Left hindlimb (tissue), 1 donor: ENCODE measurements at places on chromosomes 3 and 15.

GRCh38 chr3:194348354-194348753, 2.8 kb downstream of the CPN2 start:
- no peak for DNase-seq

GRCh38 chr3:29515451-29515850, 234.6 kb downstream of the RBMS3 start:
- no peak for DNase-seq

GRCh38 chr3:24508423-24508839, 13.8 kb upstream of the THRB start:
- no peak for DNase-seq

- DNase-seq = no peak
These were observed 15.6 kb downstream of the HERC1 start for GRCh38 chr15:63818191-63818590.

DNA sequence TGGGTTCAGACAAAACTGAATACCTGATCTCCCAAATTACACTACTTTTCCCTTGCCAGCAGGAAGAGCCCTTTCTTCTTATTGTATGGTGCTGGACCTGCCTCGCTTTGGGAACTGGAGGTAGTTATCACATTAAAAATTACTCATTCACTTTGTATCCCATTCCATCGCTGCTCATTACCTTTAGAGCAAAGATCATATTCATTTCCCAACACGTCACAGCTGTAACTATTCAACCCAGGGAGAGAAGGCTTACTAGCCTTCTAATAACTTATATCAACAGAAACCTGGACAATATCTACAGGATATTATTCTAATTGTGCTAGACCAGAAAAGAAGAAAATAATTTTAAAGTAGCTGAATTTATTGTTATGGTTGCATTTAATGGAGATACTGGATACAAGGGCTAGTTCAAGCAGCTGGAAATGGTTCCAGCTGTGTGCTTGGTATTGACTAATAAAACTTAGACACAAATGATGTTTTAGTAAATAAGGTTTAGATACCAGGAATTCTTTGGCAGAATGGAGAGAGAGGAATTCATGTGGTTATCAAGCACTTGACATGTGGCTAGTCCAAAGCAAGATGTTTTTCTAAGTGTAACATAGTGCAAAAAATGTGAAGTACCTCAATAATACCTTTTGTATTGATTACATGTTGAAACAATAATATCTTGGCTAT, 656.3 kb downstream of the ROBO1 start:
- no peak for DNase-seq

DNA sequence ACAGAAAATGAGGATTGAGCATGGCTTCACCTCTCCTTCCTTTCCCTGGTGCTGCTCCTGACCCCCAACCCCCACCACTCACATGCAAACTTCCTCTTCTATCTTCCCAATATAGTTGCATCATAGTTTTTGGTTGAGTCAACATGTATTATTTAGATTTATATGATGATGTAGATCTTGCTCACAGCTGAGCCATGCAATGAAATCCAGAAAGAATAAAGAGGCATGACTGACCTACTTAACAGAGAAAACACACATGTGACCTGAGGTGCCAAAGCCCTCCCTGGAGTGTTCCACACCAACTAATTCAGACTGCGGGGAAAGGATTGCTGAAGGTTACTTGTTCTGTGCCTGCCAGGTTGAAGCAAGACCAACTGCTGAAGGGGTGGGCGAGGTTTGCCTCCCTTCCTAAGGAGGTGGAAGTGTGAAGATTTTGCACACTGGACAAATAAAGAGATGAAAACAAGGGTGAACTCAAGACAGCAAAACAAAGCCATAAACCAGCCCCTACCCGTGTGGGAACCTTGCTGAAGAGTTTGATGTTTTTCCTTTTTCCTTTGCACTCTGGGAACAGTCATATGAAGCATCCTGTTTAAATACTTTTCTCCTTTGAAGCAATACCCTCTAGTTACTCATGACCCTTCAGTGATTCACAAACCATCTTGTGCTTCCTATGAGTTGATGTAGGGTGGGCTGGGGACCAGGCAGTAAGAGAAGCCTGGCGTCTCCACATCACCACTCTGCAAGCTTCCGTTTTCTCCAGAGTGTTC, 155.2 kb upstream of the UBE2E1 start:
- no peak for DNase-seq

- DNase-seq = no peak
These were observed 151.0 kb downstream of the OXSM start for GRCh38 chr3:25940935-25941334.

GRCh38 chr3:87006844-87007439, 16.0 kb upstream of the VGLL3 start:
- DNase-seq = no peak

- DNase-seq = no peak
These were observed 57.3 kb upstream of the PLSCR4 start for GRCh38 chr3:146308222-146308621.

GRCh38 chr15:43383070-43383469, 12.2 kb downstream of the TUBGCP4 start:
- no peak for DNase-seq

DNA sequence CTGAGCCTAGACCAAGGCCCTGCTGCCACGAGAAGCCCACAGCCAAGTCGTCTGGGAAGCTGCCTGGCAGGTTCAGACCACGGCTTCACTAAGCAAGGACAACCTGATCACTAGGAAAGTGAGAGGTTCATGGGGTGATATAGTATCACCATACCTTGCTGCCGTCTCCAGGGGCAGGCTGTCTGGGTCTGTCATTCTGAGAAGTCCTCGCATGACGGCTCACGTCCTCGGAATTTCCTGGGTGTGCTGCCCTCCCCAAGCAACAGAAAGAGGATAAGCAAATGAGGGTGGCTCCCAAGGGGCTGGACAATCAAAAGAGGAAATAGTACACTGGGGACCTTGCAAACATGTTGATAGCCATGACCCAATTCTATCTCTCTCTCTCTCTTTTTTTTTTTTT, 207.4 kb upstream of the IGF1R start:
- DNase-seq = no peak

DNA sequence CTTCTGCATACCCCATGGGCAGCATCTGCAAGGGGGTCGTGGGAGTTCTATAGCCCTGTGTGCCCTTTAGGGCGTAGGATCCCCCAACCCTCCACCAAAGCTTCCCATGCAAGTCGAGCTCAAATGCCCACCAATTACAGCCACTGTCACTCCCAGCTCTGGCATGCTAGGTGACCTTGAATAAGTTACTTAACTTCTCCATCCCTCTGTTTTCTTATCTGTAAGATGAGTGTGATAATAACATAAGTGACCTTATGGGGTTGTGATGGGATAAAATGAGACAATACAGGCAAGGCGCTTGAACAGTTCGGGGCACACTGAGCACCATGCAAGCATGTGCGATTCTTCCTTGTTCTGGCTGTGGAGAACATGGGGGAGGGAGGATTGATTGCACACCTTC, 74.8 kb upstream of the POMGNT2 start:
- no peak for DNase-seq

- no peak for DNase-seq
These were observed 69.0 kb downstream of the TIGIT start for GRCh38 chr3:114362815-114363214.

DNA sequence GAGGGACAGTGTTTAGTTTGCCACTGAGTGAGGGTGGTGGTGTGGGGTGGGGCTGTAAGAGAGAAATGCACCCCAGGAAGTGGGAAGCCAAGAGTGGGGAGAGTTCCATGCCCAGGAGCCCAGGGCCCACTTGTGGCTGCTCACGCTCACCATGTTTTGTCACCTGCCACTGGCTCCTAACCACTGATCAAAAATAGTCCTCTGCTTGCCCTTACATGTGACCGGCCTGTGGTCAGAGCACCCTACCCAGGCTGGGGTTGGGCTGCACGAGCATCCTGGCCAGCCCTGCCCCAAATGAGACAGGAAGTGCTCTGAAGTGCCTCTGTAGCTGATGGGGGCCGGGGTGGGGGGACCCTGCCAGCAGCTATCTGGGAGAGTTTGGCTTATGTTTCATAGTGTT, 216.3 kb downstream of the RPLP1 start:
- no peak for DNase-seq

- no peak for DNase-seq
These were observed 25.8 kb upstream of the RSL24D1 start for GRCh38 chr15:55222588-55222987.

GRCh38 chr15:96339619-96340347, 9.3 kb downstream of the NR2F2 start:
- DNase-seq = no peak

- no peak for DNase-seq
These were observed 56.1 kb upstream of the CMSS1 start for GRCh38 chr3:99761415-99762165.

DNA sequence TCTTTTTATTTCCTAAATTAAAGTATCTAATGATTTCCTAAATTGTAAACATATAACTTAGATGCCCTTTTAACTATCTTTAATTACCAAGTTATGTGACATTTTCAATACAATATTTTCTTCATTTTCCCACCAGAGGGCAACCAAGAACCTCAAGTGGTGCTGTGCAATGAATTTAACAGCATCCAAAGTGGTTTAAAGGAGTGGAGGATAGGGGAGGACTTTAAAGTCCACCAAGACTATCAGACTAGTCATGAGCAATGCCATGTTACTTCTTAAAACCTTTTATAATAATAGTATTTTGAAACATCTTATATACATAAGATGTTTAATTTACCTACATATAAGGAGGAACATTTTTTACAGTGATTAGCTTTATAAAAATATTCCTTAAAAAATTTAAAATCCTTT, 74.4 kb downstream of the DLG1 start:
- no peak for DNase-seq

- no peak for DNase-seq
These were observed 57.3 kb upstream of the SNTN start for GRCh38 chr3:63595221-63595620.

GRCh38 chr3:134437211-134437752, 48.5 kb downstream of the ANAPC13 start:
- no peak for DNase-seq

- no peak for DNase-seq
These were observed 154.2 kb downstream of the MECOM start for GRCh38 chr3:169509359-169509758.

GRCh38 chr3:39849992-39850715, 40.7 kb downstream of the MYRIP start:
- DNase-seq = no peak

GRCh38 chr15:74838137-74838516, 4.8 kb downstream of the ULK3 start:
- DNase-seq = no peak

GRCh38 chr3:191244242-191244867, 45.3 kb downstream of the OSTN start:
- no peak for DNase-seq

- no peak for DNase-seq
These were observed 321.1 kb downstream of the ZIC1 start for GRCh38 chr3:147730284-147730683.

DNA sequence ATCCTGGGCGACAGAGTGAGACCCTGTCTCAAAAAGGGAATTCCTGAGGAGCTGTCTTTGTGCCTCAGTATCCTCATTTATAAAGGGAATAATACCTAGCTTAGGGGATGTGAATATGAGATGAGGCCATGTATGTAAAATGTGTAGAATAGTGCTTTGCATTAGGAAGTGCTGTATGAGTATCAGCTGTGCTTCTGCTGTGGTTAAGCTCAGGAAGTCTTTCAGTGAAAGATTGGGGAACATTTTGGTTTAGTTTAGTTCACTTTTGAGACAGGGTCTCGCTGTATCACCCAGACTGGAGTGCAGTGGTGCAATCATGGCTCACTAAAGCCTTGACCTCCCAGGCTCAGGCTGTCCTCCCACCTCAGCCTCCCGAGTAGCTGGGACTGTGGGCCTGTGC, 10.6 kb downstream of the THUMPD3 start:
- DNase-seq = no peak

DNA sequence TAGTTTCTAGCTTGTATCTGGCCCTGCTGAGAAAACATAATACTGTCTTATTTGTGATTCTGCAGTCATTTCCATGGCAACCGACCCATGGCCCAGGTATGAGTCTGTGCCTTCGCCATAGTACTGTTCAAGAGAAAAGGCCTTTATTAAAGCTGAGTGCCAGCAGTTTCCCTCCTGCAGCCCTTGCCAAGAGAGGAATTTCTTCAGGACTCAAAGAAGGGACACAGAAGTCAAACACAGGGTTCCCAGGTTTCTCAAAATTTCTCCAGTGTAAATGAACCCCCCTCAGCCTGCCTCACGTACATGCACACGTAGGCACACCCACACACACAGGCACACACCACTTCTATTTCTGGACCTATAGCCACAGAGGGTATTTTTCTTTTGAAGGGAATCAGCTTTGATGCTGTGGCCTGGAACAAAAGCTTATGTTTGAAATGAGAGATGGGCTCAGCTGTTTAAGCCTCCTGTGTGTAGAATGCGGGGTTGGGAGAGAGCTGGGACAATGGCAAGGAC, 269.2 kb downstream of the PDCD6IP start:
- DNase-seq = no peak

- DNase-seq = no peak
These were observed 337.9 kb upstream of the KCNMB2 start for GRCh38 chr3:178198329-178198728.

DNA sequence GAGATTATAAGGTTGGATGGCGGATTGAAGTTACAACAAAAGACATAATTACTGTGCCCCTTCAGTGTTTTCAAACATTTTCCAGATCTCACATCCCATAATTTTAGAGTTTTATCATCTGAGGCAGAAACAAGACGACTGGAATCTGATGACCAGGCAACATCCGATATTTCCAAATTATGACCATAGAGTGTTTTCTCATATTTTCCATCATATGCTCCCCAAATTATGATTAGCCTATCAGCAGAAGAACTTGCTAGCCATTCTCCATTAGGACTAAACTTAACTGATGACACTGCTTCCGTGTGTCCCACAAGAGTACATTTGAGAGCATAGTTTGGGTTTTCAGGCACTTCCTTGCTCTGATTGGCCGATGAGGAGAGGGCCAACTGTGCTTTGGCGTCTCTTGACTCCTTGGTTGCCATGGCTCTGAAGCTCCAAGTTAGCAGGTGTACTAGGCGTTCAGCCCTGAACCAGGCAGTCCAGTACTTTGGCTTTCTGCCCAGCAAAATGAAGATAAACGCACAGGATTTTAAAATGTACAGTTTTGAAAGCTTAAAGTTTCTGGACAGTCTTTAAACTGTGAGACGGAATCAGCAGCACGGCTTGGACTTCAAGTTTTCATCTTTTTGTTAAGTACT, 638 bp downstream of the WDR5B start:
- peak; percentile 32 for DNase-seq

- DNase-seq = peak; percentile 91
These were observed 45.3 kb upstream of the MAGEF1 start for GRCh38 chr3:184757022-184757651.

DNA sequence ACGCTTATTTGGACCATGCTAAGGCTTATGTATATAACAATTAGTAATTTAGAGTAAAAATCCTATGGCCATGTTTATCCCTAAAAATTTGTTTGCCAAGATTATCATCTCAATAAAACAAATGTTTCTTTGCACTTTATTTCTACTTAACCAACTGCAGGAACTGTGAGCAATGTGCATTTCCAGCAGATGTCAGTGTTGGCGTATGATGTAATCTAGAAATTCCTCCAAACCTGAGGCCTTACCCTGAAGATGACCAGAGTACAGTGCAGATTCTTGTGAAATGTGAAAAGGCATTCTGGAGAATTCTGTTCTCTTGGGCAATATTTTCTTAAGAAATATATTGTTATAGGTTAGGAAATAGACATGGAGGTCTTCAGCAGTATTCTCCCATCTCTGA, 205.9 kb downstream of the MBNL1 start:
- DNase-seq = no peak
